ENCODE measurements at places on chromosomes 2 and 18. TPM values are rescaled to one million over a fixed set of nuclear protein-coding genes. Genes with fewer than 3 reads are reported as not detected.

GRCh38 chr2:121177896-121178295, 107.1 kb downstream of the TFCP2L1 start:
- DNase-seq: no peak

DNA sequence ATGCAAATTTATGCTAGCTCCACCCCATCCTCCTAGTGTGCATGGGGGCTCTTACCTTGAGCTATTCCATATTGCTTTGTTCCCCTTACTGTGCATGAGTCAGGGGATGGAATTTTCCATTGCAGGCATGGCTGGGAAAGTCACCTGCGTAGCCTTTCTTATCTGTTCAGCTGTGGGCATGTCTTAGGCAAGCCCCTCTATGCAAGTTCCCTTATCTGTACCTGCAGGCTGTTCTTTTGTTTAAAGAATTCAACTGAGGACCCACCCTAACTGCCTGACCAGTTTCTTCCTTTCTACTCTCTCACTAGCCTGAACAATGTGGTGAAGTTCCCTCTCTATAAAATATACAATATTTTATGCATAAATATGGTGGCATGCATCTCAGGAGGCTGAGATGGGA, 54.2 kb upstream of the CDCA7 start:
- no peak for DNase-seq

- no peak for DNase-seq
Observed at GRCh38 chr2:6927186-6927585, 10.0 kb downstream of the RNF144A start.

- no peak for DNase-seq
Observed at GRCh38 chr2:48127612-48128191, 221.4 kb upstream of the FBXO11 start.

GRCh38 chr2:183255411-183255810, 131.2 kb downstream of the NUP35 start:
- no peak for DNase-seq

- DNase-seq: no peak
Observed at GRCh38 chr18:44961288-44961995, 280.8 kb downstream of the SETBP1 start.

DNA sequence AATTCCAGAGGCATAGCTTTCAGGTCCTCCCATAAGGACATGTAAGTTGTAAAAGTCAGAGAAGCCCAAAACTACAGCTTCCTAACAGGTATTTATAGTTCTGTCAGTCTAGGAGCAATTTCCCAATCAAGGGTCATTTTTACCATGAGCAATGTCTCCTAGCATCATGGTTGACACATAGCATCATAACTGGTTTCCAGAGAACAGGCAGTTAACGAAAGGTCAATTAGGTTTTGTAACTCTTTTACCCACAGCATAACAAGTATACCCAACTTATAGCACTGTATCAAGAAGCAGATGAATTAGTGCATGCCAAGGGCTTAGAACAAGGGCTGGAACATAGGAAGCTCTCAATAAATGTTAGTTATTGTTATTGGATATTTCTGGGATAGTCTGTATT, 110.1 kb downstream of the MREG start:
- no peak for DNase-seq

LHCGR gene
- total RNA-seq: not detected

Measured in aorta (tissue), 5 donors.